Lower leg skin (tissue), 4 donors: ENCODE measurements at places on chromosomes 6 and 20.

DNA sequence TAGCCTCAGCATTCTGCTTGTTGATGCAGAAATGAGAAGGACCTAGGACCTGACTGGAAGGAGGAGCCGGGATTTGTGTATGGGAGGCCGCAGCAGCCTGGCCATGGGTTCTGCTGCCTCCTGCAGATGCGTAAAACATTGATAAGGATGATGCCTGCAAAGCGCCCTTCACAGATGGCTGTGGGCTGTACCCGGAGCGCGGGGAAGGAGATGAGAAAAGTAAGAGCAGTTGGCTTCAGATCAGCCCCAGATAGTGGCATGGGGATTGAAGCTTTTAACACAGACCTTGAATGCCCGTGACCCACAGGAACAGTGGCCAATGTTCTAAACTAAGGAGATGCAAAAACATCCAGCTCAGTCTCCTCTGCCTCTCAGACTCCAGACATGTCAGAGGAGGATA lies 136.4 kb upstream of the KCNG1 start:
- no peak for DNase-seq

DNA sequence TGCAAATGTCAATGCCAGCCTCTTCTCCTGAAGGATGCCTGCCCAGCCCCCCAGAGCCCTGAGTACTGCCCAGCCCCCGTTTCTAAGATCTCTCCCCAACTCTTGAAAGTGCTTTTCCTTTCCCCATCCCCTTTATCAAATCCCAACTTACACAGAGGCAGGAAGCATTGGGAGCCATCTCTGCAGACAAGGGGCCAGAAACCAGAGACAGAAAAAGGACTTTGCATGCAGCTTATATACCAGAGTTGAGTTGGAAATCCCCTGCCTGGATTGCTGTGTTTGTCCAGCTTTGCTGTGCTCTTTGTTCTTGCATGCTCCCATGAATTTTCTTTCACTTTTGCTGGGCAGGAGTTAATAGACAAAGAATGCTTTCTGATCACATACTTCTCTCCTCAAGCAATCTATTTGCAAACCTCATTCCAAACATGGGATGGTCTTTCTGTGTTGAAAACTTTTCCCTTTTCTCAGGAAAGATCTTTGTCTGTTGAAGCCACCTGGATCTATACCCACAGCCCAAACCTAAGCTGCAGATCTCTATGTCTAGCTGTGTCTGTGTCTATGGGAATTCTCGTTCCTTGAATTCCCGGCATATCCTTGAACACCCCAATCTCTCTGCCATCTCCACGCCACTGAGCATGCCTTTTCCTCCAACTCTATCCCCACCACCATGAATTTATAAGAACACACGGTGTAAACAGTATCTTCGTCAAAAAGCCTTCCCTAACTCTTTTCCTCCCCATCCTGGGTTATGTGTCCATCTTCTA lies at the start of gene UBD:
UBD (minus strand) TSS at position 209 of the 764 bp plus-strand sequence; CDS start at position 178, 31 bp downstream.
- DNase-seq, result no peak

- DNase-seq, result no peak
Observed at GRCh38 chr6:142207265-142207877, 60.3 kb downstream of the VTA1 start.

- DNase-seq, result no peak
Observed at GRCh38 chr6:152012227-152012626, 204.7 kb downstream of the ESR1 start.

DNA sequence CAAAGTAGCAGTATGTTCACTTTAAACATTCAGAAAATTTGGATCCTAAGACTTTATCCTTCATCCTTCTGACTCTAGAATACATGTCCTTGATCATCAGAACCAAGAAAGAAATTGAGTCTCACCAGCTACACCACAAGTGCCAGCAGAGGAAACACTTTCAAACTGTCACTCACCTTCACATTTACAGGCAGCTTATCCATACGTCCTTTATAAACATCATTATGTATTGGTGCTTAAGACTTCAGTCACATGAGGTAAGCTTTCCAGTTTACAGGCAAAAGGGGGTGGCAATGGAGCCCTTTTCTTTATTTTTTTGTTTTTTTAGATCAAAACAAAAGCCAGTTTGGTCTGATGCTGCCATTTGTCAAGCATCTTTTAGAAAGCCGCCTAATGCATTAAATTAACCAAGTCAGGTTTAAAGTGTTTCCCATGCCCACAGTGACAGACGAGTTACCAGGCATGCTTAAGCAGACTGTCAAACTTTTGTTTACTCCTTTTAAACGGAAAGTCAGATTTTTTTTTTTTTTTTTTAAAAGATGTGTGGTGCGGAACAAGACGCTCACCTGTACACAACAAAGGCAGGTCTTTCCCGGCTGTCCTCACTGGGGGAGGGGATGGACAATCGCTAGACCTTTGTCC lies 952 bp upstream of the BRPF3 start:
- DNase-seq, result no peak

DNA sequence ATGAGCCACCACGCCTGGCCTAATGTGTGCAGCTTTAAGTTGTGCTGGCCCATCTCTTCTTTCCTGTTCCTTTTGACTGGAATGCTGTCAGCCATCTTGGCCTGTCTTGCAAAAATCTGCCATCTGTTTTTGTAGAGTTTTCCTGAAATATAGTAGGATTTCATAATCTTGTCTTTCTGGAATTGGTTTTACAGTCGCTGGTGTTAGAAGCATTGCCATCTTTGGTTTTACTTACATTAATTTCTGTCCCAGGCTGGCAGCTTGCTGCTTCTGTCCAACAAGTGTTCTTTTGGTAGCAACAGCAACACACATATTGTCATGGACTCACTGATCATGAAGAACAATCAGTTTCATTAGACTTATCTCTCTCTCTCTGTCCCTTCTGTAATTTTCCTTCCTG lies 29.1 kb upstream of the TULP1 start:
- DNase-seq, result no peak

GRCh38 chr6:75946146-75946831 lies 126.2 kb downstream of the IMPG1 start:
- no peak for DNase-seq

DNA sequence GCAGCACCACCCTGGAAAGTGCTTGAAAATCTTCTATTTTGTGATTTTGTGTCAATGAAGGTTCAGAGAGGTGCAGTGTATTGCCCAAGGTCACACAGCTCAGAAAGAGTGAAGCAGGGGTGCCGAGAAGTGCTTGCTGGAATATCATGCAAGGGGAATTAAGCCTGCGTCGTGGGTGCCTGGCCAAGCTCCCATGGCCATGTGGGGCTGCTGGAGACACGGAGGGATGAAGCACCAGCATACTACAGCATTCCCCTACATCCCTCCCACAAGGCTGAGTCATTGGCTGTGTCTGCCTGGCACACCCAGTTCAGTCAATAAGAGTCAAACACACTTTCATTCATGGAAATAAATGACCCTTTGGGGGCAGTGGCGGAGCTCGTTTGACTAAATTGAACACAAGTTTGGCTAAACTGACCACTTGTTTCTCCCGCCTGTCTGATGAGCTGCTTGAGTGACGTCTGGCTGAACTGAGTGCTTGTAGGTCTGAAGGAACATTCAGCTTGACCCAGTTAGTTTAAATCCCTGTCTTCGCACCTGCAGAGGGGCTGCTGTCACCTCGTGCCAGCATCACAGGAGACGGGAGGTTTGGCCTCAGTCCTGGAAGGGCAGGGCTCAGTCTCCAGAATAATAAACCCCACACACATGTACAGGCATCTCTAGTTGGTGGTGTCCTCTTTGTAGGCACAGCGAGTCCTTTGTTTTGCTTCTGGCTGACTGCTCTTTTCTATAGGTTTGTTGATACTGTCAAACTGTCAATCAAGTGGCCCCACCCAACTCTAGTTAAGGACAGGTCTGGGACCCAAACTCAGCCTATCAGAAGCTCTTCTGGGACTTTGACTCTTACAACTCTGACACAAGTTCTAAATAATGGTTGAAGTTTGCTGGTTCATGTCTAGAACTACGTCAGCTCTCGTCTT lies 8.4 kb upstream of the TGM2 start:
- DNase-seq, result no peak

DNA sequence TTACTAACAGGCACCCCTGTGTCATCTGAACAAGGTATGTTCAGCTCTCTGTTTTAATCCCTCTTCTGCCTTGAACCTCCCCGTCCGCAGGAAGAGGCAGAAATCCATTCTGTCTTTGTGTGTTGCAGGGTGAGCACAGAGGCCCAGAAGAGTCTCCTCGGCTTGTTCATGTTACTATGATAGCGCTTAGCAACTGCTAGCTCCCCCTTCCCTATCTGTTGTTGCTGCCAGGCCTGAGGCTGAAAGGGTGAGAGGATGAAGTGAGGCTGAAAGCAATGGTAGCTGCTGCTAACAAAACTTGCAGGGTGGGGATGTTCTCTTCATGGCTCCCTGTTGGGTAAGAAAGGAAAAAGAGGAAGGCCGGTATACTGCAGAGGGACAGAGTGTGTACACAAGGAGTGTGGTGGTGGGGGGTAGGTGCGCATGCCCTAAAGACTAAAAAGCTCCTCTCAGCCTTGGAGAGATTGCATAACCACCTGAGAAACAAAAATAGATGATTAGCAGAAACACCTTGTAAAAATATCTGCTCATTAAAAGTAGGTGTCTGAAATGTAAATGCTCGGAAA lies 55.2 kb upstream of the CITED2 start:
- DNase-seq, result no peak

GRCh38 chr6:158061709-158062461 lies 80.2 kb downstream of the SYNJ2 start:
- no peak for DNase-seq

- no peak for DNase-seq
Observed at GRCh38 chr6:116215414-116215813, 38.5 kb downstream of the TSPYL4 start.

DNA sequence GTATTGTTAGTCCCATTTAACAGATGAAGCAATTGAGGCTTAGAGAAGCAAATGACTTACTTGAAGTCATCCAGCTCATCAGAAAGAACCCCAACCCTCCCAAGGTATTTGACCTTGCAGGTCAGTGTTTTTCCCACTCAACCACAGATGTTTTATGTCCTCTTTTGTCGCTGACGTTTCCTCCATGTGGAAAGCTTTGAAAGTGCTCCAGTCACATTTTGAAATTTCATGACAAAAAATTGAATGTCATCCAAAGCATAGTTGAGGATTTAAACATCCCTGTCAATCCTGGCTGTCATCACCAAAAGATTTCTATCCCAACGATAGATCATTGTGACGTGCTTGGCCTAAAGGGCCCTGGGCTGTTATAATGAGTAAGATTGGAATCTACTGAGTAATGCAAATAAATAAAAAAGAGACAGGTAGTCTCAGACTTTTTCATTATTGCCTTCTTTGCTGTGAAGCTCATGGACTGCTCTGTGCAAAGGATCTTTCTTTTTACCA lies 102.7 kb downstream of the TSHZ2 start:
- no peak for DNase-seq

DNA sequence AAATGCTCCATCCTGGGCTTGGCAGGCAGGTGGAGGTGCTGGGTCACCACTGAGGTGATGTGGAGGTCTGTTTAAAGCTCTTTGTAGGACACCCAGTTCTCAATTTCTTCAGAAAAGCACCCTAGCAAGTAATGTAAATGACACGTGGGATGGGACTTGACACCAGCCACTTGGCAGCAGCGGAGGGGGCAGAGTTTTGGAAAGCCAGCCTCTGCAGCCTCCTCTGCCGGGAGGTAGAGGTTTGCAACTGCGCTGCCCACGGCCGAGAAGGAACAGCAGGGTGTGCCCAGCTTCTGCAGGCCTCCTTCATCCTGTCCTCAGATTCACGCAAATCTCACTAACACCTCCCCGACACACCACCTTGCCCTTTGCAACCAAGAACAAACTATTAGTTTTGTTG lies 77.3 kb downstream of the RAMACL start:
- DNase-seq, result no peak

DNA sequence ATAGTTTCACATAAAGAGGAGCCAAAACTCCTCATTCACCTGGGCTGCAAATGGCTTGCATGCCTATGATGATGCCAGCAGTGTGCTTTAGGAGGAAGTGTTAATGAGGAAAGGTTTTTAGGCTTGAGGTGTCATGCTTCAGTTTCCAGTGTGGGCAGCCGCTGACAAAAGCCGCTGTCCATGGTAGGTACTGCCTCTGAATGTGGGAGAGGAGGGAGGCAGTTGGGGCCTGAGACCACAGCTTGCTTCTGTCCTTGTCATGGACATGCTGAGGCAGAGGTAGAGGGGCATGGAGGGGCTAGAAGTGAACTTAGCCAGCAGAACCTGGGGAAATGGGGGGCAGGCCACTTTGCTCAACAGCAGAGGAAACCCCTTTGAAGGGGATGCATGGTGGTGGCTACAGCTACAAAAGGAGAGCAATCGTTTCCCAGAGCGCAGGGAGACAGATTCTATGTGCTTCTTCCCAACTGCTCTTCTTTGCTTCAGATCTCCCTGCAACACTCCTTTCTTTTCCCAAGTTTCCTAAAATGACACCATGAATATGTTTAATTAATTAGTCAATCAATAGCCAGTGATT lies 372.1 kb upstream of the CNR1 start:
- no peak for DNase-seq

- no peak for DNase-seq
Observed at GRCh38 chr6:40887792-40888340, 151.2 kb downstream of the UNC5CL start.

GRCh38 chr20:24700166-24700860 lies 230.9 kb downstream of the SYNDIG1 start:
- peak; percentile 62 for DNase-seq

DNA sequence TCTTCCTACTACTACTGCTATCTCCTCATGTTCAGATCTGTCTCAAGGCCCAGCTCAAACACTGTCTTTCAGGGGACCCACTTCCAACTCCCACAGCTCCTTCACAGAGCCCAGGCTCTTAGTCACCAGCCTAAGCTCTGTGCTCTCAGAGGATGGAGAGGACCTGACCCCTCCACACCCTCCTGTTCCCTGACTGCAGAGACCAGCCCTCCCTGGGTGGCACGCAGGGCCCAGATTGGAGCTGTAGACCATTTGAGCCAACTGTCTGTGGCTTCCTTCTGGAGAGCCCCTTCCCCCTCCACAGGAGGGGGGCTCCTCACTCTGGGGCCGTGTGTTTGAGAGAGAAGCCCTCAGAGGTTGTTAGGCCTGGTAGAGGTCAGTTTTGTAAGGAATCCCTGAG lies 9.8 kb downstream of the SNPH start:
- DNase-seq, result no peak

DNA sequence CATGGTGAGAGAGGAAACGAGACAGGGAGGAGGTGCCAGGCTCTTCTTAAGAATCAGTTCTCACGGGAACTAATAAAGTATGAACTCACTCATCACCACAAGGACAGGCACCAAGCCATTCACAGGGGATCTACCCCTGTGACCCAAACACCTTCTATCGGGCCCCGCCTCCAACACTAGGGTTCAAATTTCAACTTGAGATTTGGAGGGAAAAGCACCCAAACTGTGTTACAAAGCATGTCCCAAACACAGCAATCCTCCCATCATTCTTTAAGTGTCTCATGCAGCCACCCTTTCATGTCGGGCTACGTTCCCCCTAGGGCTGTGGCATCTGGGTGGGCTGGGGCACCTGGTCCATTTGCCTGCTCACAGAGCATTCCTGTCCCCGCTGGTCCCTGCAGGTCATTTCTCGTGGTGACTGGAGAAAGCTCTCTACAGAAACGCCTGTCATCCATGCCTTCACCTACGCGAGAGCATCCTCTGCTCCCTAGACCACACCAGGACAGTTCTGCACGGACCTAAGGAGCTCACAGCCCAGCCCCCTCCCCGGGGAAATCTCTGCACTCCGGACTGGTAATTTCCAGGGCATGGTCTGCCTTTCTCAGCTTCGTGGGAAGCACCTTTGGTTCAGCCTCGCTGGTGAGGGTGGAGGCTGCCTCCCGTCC lies 79.6 kb downstream of the TTLL2 start:
- peak; percentile 64 for DNase-seq

- no peak for DNase-seq
Observed at GRCh38 chr6:107154801-107155160, 39.5 kb upstream of the BEND3 start.

GRCh38 chr6:122567034-122567433 lies 43.2 kb upstream of the PKIB start:
- no peak for DNase-seq

GRCh38 chr20:61937146-61937962 lies 128.3 kb downstream of the TAF4 start:
- DNase-seq, result no peak
